KG1 (cell line): ENCODE measurements at places on chromosomes 12 and 14.

- DNase-seq: no peak
Measured at GRCh38 chr12:104740668-104741067, 217.4 kb downstream of the SLC41A2 start.

GRCh38 chr12:121470751-121471150 is 70.8 kb downstream of the RNF34 start:
- DNase-seq: no peak

DNA sequence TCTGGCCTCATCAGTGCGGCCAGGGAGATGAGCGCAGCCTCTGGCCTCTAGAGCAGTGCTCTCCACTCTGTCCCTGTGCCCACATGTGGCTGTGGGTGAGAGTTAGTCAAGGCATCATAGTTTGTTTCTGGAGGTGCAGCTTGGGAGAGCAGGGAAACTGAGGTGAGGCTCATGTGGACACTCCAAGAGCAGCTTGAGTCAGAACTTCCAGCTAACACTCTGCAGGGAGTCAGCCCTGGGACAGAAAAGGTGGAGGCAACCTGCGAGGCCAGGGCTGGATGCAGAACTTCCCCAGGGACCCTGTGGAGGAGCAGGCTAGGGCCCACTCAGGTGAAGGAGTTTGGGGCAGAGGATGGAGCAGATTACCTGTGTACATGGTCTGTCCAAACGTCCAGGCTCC is 10.8 kb downstream of the ISCA2 start:
- no peak for DNase-seq

DNA sequence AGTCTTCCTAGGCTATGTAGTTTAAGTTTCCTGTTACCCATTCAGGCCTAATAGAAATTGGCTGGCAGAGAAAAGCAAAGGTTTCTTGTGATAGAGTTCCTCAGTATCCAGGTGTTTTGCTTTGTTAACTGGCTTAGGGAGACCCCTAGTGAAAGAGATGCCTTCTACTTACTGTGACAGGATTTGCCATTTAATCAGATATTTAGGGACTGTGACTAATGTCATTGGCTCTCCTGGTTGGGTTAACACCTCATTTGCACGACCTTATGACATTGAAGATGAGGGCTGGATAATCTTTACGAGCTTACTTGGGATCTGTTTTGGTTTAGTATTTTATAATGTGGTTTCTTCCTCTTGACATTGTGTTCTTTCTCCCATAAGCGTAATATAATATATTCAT is 5.8 kb downstream of the MON2 start:
- no peak for DNase-seq

- DNase-seq: no peak
Measured at GRCh38 chr14:65290830-65291229, 121.7 kb upstream of the FUT8 start.

- no peak for DNase-seq
Measured at GRCh38 chr12:15629108-15629507, 160.1 kb downstream of the EPS8 start.

DNA sequence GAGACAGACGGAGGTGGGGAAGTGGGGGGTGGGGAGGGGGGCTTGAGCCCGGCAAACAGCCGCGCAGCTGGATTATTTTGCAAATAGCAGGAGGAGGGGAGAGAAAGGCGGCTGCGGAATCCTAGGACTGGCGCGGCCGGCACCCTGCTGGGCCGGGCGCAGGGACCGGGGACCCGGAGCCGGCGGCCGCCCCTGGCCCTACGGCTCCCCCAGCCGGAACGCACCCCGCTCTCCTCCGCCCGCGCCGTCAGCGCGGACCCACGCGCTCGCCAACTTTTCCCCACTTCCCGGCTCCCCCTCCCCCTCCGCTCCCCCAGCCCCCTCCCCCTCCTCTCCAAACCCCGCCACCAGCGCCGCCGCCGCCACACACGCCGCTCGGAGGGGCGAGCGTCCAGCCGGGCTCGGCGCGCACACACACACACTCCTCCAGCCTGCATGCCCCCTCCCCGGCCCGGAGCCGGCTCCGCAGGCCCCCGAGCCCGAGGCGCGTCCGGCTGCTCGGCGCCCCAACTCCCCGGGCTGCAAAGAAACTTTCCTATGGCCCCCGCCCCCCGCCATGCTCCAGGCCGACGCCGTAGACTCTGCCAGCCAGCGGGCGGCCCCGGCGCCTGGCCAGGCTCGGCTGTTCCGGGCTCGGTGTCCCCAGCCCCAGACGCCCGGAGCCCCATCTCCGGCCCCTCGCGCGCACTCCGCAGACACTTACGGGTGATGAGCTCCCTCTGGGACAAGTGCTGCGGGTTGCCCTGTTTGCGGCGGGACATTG is 1.4 kb downstream of the BCL11B start:
- DNase-seq: no peak

DNA sequence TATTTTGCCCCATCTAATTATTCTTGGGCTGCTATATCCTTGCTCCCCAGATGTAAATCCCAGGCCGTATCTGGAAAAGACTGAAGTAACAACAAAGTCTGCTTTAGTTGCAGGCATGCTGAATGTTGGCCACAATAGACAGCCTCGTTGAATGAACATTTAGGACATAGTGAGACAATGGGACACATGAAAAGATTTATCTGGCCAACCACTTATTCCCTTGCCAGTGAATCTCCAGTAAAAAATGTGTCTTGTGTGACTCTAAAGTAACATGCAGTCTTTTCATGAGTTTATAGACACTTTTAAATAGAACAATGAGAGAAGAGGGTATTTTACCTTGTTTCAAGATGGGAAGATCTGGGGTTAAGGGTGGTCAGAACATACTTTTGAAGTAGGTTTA is 60.2 kb upstream of the STXBP6 start:
- no peak for DNase-seq

- DNase-seq: peak; percentile 33
Measured at GRCh38 chr14:34461334-34462131, 507 bp downstream of the SPTSSA start.

DNA sequence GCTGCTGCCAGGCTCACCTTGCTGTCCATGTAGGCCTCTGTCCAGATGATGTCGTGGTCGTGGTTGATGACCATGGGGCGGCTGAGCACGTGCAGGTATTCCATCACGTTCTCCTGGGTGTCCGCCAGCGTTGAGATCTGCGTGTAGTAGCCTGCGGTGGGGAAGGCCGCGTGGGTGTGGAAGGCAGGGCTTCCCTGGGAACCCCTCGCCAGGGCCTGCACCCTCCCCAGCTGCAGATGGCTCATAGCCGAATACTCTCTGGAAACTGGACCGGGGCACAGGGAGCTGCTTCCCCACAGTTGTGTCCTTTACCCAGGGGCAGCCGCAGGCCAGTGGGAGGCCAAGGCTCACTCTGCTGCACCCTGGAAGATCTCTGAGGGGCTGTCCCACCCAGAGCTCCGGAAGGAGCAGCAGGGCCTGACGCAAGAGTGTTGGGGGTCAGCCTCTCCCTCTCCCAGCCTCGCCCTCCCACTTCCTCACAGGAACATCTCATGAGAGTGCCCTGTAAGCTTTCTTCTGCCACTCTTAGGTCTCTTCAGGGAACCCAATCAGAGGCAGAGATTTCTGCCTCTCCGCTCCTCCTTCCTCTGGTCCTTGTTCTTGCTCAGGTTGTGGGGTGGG is 35.5 kb downstream of the CACNA2D4 start:
- no peak for DNase-seq

- no peak for DNase-seq
Measured at GRCh38 chr12:109121346-109121880, 5.0 kb downstream of the ACACB start.

DNA sequence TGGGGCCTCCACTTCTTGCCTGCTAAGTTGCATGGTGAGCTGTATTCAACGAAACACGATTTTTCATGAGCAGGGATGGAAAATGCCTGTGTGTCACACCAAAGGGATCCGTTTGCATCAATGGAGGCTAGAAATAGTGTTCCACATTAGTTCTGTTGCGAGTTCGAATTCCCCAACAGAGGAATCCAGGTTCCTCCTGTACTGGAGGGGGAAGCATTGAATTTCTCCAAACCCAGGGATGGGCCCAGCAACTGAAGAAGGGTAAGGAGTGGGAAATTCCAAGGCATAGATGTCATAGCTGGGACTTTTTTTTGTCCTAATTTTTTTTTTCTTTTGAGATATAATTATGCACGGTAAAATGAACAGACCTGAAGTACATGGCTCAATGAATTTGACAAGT is 336.2 kb downstream of the DPF3 start:
- no peak for DNase-seq

DNA sequence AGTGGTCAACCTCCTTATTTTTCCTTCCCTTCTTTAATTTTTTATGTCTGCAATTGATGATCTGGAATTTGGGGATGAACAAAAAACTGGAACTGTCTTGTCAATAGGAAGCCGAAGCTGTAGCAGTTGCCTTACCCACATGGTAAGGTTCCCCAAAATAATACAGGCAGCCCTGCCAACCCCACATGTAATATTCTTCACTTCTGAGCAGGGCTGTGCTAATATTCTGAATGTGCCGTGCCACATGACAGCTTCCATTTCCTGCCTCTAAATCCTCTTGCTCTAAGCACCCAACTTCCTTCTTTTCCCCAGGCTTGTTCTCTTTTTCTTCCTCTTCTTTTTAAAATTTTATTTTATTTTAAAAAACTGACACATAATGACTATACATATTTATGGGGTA is 39.6 kb downstream of the GPATCH2L start:
- DNase-seq: no peak

DNA sequence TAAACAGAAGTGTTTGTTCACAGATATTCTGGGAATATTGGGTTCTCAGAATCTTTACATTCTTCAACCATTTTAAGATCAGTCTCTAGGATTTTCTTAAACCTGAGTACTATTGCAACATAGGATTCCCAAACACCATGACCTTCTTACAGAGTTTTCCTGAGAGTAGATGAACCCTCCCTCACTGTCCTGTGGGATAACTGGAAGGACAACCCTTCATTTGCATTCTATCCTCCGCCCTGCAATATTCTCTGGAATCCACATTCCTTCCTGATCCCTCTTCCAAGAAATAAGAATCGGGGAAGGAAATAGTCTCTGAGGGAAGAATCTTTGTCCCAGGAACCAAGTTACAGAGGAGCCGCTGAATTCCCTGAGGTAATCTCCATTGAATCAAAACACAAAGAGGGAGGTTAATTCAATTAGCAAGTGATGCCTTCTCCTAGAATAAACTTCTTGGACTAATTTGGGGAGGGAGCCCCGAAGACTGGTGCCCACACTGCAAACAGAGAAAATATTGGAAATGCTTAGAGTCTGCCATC is 99.8 kb upstream of the MBIP start:
- DNase-seq: no peak

DNA sequence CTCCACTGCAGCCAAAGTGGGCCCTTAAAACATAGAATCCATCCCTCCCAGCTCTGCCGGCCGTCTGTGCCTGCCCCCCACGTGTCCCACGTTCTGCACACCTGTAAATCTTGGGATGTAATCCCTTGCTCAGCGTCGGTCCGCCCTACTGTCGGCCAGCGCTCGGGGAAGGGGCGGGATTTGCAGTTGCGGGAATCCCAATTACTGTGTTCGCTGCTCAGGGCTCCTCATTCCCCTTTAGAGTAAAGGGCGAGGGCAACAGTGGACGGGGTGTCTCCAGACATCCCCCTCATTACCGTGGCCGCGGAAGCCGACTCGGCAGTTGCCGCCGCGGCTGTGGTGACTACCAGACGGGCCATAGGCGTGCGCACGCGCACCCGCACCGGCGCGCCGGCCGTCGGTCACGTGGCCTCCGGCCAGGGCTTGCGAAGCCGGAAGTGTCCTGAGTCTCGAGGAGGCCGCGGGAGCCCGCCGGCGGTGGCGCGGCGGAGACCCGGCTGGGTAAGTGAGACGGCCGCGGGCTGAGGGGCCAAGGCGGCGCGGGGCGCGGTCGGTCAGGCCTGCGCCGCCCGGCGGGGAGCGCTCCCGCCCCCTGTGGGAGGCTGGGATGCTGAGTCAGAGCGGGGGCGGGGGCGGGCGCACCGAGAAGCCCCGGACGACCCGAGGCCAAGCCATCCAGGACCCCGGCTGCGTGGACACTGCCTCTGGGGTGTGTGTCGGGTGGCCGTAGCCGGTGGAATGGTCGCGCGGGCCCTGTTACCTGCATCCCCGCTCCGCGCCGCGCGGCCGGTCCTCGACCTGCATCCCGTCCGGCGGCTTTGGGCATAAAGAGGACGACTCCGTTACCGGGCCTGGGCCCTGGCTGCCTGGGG is at the start of gene TBK1:
Gene TBK1, plus strand, starts transcription at position 434 of the 872 bp plus-strand sequence. CDS start 3,751 bp downstream, outside the sequence.
- DNase-seq: no peak

- DNase-seq: no peak
Measured at GRCh38 chr12:12513416-12514006, 49.2 kb downstream of the DUSP16 start.

DNA sequence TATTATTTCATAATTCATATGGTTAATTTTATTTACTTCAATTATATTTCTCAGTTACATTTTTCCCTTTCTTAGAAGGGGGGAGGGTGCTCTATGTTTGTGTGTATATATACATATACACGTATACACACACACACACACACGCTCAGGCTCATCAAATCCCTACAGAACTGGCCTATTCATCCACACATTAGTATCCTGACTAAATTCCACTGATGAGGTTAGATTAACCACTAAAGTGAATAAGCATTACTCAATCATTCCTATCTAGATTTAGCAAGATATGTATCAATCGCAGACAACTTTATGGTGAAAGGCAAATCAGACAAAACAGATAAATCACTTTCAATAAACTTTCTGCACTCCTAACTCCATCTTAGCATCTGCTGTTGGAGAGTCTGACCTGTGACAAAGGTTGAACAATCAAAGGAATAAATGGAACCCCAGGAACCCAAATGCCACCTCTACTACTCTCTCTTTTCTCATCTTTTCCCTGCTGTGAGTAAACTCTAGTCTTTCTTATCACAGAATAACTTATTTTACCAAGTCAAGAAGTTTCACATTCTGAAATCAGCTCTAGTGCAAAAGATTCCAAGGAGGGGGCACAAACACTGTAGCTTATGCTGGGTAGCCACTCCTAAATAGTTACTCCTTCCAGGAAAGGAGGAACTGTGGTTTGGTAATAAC is 67.6 kb downstream of the RALGAPA1 start:
- DNase-seq: no peak

DNA sequence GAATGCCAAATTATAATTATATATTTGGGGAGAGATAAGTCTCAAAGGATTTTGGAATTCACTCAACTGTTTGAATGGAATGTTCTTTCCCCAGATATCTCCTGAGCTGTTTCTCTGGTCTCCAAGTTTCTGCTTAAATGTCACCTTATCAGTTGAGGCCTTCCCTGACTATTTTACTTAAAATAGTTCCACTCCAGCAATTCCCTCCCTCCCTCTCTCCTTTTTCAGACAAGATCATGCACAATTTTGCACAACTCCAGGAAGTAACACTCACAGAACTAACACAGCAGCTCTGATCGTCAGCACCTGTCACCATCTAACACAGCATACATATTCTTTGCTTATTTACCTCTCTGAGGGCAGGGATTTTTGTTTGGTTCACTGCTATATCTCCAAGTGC is 12.5 kb downstream of the BTG1 start:
- DNase-seq: no peak

DNA sequence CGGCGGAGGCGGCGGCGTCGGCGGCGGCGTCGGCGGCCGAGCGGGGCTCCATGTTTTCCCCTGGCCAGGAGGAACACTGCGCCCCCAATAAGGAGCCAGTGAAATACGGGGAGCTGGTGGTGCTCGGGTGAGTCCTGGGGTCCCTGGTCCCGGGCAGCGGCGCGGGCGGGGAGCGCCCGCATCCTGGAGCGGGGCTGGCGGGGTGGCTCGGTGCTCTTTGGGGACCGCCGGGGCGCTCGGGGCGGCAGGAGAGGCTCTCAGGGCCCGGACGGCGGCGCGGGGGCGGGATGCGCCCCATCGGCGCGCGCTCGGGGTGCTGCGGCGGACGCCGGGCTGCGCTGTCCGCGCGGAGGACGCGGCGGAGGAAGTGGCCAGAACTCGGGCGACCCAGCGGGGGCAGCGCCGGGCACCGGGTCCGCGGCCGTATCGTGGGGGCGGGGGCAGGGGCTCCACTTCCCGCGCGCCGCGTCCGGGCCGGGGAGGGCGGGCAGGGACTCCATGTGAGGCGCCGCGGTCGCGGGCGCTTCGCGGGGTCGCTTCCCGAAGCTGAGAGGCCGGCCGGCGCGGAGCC is 485 bp downstream of the PELI2 start:
- DNase-seq: no peak
